Gastrocnemius medialis (tissue), 4 donors: ENCODE measurements at places on chromosomes 2 and 18.
A peak's percentile ranks its signal among the peaks of the same experiment; 100 is the strongest.

DNA sequence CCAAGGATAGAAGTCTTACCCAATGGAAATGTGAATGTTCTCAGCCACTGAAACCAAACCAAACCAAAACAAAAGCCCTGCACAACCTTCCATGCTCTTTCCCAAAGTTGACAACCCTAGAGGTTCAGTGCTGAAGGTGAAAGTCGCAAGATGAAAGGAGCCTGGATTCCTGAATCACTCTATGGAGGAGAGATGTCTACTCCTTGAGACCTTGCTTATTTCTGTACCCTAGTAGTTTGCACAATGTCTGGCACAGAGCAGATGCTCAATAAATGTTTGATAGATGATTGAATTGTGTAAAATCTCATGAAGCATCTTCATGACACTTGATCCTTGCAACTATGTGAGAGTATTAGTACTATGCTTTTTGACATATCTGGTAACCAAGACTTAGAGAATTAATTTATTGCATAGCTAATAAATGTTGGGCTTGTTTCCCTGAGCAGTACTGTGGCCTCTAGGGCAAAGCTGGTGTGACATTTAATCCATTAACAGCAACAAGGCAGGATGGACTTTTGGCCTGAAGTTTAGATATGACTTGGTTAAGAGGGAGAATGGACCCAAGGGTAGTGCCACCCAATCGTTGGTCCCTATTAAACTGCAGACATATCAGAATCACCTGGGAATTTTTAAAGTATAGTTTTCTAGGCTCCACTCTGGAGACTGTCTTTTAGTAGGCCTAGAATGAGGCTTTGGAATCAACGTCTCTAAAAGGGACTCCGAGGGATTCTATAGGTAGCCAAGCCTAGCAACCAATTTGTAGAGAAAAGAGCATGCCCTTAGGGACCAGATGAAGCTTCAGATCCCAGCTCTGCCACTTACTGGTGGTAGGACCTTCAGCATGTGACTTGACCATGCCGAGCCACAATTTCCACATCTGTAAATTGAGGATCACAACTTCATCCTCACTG is 145.9 kb downstream of the DDX1 start:
- DNase-seq = no peak

DNA sequence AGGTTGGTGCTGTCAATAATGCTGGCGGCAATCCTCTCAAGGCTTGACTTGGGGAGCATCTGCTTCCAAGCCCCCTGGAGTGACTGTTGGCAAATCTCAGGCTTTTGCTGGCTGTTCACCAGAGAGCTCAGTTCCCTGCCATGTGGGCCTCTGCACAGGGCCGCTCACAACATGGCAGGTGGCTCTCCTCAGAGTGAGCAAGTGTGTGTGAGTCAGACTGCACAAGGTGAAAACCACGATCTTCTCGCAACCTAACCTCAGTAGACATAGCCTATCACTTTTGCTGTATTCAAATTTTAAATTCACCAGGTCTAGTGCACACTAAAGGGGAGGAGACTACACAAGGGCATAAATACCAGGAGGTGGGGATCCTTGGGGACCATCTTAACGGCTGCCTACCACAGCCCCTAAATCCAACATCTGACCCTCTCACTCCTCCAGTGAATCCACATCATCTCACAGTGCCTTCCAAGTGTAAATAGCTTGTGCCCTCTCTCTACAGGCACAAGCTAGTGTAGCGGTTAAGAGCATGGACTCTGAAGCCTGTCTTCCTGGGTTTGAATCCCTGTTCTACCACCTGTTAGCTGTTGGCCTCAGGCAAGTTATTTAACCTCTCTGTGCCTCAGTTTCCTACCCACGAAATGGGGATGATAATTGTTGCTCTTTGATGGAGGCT is 187.7 kb upstream of the CXCR4 start:
- no peak for DNase-seq

DNA sequence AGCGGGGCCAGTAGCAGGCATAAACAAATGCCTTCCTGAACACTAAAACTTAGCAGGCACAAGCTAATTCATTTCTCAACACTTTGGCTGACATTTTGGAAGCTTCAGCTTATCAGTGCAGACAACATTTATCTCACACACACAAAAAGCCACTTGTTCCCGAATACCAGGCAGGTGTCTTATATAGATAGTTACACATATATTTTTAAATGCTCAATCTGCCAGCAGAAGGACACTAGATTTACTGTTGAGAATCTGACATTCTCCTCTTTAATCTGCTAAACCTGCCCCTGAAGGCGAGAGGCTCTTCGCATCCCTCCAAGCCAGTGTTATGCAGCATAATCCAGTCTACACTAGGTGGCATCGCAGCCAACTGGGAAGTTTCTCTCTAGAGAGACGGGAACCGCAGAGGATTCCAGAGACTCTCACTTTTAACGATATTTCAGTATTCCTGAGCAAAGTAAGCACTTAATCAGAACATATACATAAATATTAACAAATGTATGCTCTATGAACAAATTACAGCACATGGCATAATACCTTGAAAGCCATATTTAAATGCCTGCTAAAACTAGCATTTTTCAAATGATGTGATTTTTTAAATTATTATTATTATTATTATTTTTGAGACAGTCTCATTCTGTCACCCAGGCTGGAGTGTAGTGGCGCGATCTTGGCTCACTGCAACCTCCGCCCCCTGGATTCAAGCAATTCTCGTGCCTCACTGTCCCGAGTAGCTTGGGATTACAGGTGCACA is 90.2 kb upstream of the SCG2 start:
- no peak for DNase-seq

GRCh38 chr2:216694082-216694825 is 1.1 kb downstream of the IGFBP5 start:
- peak; percentile 78 for DNase-seq

DNA sequence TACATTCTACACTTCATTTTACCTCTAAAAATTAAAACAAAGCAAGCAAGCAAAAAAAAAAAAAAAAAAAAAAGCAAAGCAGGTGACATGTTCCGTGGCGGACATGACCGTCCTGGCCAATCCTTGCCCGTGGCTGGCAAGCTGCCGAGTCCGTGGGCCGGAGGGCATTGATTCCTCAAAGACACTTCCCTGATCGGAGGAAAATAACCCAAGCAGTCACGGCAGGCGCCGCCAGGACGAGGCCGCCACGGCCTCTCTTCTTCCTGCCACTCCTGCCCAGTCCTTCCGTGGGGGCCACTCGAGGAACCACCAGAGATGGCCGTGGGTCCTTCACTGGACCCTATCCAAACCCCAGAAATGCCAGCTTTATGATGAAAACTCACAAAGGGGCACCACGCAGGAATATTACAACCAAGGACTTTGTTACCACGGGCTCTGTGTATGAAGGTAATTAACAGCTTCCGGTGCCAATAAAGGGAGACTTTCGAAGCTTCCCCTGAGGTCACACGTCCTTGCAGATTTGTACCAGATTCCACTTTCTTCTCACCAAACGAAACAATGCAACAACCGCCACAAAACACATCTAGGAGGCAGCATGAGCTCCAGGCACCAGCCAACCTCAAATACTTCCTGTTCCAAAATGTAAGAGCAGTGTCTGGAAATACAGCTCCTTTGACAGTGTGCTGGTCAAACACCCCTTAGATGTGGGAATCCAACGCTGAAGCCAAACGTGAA is 170.3 kb downstream of the HDAC4 start:
- DNase-seq = no peak

- DNase-seq = peak; percentile 1
Measured at GRCh38 chr2:71603851-71604725, 150.7 kb downstream of the DYSF start.
